Sciatic nerve (tissue), 2 donors: ENCODE measurements at places on chromosomes 6 and 20.
A peak's percentile ranks its signal among the peaks of the same experiment; 100 is the strongest.

DNA sequence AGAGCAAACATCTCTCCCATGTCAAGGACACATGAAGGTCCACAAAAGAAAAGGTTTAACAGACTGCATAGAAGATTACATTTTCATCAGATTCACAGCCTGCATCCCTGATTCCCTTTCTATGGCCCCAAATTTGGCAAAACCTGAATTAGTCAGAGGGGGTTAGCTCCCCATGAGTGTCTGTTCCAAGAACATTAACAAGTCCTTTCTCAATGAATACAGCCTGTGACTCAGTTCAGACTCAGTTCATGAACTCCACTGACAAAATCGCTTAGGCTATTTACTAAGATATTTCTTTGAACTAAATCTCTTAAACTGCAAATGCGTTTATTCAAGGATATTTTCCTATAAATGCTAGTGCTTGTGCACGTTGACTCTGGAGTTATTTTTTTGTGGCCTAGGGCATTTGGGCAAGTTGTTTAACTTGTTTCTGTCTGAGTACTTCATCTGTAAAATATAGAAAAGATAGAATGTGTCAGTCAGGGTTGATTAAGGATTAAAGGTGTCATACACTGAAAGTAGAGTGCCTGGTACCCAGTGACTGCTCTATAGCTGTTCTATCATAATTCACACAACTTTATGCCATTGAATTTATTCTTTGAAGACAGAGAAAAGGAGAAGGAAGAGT lies 422.6 kb downstream of the HTR1B start:
- no peak for DNase-seq

GRCh38 chr6:71460933-71461332 lies 172.3 kb downstream of the OGFRL1 start:
- no peak for DNase-seq

- DNase-seq: no peak
Observed at GRCh38 chr6:114064862-114065261, 93.9 kb upstream of the HDAC2 start.

DNA sequence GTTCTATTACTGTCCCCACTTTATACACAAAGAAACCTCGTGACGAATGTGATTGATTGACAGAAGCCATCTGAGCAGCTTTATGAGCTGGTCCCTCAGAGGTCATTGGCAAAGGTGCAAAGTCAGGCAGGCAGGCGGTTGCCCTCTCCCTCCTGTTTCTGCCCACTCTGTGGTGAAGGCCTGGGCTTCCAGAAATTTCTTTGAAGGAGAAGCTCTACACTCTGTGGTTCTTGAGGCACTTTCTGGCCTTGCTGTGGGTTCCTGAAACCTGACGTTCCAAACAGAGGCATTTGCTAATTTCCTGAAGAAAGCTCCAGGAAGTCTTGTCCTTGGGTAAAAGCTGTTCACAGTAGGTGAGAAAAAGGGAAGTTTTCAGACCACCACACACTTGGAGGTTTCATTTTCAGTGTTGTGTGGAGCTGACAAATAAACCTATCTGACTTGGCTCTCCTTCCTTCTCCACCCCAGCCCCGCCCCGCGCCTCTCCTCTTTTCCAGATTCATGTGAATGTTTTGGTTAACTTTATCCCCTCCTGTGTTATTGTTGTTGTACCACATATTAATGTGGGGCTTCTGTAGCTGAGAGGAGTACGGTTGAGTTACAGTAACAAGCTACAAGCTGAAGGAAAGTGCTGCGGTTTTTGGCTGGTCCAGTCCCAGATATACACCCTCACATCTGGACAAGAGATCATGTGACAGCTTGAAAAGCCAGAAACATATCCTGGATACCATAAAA lies 274.1 kb downstream of the CLIC5 start:
- DNase-seq: no peak

DNA sequence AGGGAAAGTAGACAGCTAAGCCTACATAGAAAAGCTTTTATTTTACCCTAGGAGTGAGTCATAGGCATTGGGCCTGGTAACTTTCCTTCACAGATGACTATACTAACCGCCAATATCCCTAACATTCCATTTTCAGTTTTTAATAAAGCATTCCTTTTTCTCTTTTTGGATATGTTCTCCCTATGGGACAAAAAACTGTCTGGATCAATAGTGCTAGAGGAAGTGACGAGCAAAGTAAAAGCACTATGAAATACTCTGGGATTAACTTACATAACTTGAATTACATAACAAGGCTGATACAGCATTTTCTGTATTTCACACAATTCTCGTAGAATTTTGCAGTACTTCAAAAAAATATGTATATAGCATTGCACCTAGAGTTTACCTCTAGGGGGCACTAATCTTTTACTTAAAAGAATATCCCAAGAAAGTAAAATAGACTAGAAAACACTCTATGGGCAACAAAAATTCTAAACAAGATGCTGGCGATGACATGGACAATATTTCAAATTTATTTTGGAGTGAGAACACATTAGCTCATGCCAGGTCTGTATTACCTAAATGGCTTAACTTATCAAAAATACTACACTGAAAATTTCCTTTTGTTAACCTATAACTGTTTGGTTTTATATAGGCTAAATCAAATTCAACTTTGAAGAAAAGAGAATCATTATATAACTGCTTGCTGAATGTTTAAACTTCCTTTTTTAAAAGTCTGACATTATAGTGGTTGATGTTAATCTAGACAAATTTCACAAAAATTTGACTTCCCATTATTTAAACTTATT lies 66.3 kb upstream of the DST start:
- no peak for DNase-seq

DNA sequence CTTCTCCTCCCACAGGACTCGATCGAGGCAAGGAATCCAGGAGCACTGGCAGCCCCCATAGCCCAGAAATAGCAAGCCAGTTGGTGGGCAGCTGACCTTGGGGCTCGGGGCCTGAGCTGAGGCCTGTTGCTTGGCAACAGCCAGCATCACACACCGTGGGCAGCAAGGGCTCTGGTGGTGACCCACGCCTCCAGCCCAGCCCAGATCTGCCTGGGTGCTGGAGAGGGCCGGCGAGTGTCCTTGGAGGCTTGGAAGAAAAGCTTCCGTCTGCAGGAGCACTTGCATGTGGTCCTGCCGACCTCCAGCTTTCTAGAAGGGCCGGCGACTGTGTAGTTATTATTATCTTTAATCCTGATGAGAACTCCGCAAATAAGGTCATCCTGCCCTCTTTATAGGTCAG lies 67.3 kb downstream of the STK35 start:
- peak; percentile 21 for DNase-seq

DNA sequence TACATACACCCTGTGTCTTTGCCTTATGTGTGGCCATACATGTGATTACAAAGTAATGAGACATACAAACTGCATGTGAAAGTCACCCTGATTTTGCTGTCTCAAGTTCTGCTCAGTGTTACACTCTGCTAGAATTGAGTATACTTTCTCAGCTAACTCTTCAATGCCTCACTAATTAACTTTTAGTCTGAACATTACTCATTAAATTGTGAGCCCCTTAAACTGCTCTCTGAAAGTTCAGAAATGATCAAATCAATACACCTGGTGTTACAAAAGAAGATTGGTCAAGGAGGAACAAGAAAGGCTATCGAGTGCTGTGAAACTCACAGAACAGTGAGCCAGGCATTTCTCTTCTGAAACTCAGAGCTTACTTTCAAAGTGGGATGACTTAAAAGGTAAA lies 71.3 kb downstream of the MKKS start:
- no peak for DNase-seq

DNA sequence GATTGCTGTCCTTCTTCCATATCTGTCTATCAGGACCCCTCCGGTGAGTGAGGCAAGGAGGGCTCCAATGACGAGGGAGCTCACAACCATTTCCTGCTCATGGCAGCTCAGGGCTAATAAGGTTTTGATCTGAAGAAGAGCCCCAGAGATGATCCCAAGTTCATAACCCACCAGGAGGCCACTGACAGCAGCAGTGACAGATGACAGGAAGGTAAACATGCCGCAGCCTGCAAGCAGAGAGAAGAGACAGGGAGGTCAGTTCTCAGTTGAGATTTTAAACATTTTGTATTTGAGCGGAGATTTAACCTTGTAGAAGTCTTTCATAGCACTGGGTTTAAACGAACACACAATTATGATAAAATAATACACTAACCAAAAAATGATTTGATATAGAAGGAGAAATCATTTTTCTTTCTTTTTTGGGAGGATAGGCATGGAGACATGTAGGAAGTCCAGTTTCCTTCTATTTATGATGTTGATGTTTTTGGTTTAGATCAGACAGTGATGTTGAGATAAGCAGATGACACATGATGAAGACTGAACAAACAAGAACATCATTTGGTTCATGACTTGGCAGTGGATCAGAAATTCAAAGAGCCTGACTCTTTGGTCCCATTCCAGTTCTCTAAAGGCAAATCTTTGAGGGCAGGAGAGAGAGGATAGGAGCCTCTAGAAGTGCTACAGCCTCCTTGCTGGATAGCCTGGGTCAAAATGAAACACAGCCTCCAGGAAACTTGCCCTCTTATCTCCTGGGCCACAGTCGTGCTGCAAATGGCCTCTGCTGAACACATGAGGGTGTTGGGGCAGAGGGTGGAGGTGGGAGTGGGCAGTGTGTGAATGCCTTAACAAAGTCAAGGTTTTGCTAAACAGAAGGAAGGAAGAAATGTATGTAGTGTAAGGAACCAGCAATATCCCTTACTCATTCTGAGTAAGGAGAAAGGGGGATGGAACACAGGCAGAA lies 22.6 kb downstream of the SLC2A12 start:
- no peak for DNase-seq

GRCh38 chr6:113050979-113051378 lies 703.8 kb downstream of the RFPL4B start:
- no peak for DNase-seq

DNA sequence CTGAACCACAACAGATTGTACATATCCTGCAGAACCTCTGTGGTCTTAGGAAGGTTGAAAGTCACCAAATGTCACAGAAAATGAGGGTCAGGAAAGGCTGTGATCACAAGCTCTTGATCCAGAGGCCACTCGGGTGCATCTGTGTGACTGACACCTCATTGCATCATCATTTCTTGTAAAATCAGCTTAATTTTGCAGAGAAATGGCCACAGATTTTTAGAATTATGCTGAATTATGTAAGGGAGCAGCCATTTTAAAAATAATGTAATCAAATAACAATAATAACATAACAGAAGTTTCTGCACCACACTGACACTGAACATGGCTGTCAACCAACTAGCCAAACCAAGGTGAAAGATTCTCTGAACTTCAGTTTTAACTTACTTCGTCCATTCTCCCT lies 32.5 kb upstream of the PRND start:
- no peak for DNase-seq

GRCh38 chr6:159919011-159919511 lies 28.3 kb downstream of the MAS1 start:
- no peak for DNase-seq

DNA sequence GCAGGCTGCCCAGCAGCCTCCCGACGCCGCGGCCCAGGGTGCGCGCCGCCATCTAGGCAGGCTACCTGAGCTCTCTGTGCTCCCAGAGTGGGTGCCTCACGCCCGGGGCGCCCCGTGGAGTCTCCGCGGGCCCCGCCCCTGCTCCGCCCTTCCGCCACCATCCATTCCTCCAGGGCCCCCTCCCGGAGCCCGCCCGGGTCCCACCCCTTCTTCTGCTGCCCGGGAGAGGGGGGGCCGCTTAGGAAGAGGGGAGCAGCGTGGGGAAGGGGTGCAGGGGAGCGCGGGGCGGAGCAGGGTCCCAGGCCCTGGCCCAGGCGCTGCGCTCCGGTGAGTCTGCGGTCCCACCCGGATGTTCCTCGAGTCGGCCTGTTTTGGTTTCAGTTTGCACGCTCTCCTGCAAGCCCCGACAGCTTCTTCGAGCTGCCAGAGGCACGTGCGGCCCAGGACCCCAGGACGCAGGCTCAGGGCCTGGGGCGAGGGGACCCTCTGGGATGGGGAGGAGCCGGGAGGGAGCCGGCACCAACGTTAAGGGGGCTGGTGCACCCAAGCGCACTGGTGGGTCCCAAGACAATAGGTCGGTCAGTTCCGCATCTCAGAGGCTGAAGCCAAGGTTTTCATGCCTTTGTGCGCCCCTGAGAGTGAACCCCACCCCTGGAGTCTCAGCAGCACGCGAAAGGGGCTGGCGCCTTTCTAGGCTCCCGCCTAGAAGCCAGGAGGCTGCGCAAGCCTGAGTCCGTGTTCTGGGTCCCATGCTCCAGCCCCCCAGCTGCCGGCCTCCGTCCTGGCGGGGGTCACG lies at the start of gene ACSS1:
Gene ACSS1, minus strand, starts transcription at position 89 of the 796 bp plus-strand sequence. Its CDS starts 37 bp downstream, at position 52.
- DNase-seq: peak; percentile 80

GRCh38 chr6:158757753-158758090 lies 61.4 kb downstream of the EZR start:
- DNase-seq: no peak

DNA sequence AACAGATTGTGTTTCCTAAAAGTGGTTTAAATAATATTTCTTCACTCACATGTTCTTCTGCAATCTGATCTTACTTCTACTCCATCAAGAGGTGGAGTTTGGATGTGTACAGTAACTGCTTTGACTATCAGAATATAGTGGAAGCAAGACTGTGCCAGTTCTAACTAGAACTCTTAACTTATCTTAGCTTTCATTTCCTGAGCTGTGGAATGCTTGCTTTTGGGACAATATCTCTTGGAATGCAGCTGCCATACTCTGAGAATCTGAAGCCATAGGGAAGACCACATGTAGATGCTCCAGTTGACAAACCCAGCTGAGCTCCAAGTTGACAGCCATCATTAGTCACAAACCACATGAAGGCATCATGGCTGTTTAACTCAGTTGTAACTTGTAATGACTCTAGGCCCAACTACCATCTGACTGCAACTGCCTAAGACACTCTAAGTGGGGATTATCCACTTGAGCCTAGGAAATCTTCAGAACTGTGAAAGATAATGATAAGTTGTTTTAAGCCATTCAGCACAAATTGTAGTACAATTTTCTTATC lies 40.8 kb upstream of the MAN1A1 start:
- DNase-seq: no peak

- no peak for DNase-seq
Observed at GRCh38 chr6:84515067-84515466, 249.3 kb downstream of the TBX18 start.

DNA sequence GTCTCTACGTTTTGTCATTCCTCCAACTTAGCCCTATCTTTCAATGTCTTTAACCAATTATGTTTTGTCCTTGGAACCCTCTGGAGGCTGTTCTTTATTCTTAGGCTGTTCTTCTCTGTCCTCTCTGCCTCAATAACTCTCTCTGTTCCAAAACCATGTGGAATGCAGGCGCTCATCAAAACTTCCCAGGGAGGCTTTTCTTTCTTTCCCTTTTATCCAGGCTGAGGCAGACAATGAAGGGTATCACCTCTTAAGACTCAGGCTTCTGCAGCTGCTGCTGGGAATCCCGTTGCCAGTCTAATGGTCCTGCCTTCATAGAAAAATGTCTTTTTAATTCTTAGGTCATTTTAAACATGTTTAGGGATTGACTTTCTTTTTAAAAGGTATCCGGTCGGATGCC lies 544.7 kb downstream of the CDH26 start:
- no peak for DNase-seq
